Fibroblast of lung (primary cell): ENCODE measurements at places on chromosomes 7 and 10. TPM values are rescaled to one million over a fixed set of nuclear protein-coding genes. Genes with fewer than 3 reads are reported as not detected.

DNA sequence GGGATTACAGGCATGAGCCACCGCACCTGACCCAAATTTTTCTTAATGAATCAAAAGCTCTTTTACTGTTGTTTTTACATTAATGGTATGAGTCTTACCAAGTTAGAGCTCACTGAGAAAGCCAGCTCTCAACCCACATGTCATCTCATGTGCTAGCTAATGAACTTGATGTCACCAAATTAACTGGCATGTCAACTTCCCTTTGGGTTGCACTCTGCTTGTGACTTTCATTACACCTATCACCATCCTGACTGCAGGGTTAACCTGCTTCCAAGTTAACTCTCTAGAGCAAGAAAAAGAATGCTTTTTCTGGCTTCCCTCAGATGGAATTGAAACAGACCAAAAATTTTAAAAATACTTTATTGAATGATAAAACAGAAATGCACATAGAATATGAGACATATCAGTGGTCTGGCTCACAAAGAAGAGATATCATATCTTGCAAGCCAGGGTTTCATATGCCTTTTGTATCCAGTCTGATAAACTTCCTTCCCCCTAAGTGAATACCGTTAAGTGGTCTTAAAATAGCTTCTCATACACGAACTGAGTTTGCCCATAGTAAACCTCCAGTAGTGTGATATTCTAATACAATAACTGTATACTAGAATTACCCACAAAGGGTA lies 42.9 kb upstream of the TRIM24 start:
- no peak for DNase-seq

GRCh38 chr7:122261016-122261415 lies 43.5 kb downstream of the FEZF1 start:
- no peak for DNase-seq

PNLIP gene
- not detected in 2 replicates for polyA plus RNA-seq

MSMB gene
- polyA plus RNA-seq, result not detected in 2 replicates

SYT15 gene
- 0.19 and 0.31 TPM in 2 replicates for polyA plus RNA-seq

GPRIN2 gene
- not detected in 2 replicates for polyA plus RNA-seq
